Pancreas (tissue), 10 donors: ENCODE measurements at places on chromosomes 5 and 9. TPM values are rescaled to one million over a fixed set of nuclear protein-coding genes. Genes with fewer than 3 reads are reported as not detected.
A peak's percentile ranks its signal among the peaks of the same experiment; 100 is the strongest.

- no peak overlapping the region for H3K27ac ChIP-seq
- H3K4me3 ChIP-seq = no peak overlapping the region
- H3K36me3 ChIP-seq = no peaks in the 10 kb centered on the region
- no peaks in the 10 kb centered on the region for H3K27me3 ChIP-seq
- peak; percentile 42 for DNase-seq
Observed at GRCh38 chr5:51033215-51033614, 350.0 kb upstream of the ISL1 start.

The PCDHGA4 gene
- total RNA-seq = 2.0 TPM

The IFNE gene
- total RNA-seq = not detected

DNA sequence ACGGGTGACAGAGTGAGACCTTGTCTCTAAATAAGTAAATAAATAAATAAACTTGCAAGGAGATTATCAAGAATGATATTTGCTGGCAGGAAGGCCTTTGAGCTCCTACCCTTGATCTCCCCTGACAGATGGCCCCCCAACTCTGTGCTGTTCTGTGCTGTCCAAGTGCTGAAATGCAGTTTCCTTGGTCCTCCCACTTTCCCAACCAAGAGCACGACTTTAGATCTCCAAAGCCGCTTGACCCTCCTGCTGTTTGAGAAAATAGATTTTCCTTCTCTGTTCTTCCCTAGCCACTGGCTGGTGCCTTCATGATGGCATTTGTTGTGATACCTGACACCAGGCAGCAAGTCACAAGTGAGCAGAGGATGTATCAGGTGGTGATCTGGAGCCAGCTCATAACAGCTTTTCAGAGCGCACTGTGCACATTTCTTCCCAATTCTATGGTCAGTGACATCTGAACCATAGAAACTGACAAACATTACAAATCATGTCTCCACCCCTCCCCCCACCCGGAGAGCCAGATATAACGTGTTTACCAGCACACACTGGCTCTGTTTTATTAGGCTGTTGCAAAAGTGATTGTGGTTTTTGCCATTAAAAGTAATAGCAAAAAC lies 80.0 kb upstream of the PUM3 start:
- no peak overlapping the region for H3K4me3 ChIP-seq
- H3K36me3 ChIP-seq = no peaks in the 10 kb centered on the region
- no peak for DNase-seq
- H3K27ac ChIP-seq = no peak overlapping the region

The AK1 gene
- 15.8 TPM for total RNA-seq

- no peak for DNase-seq
Observed at GRCh38 chr5:104472811-104473210, 910.2 kb upstream of the NUDT12 start.

- peak overlapping the region; percentile 30 for H3K4me3 ChIP-seq
- DNase-seq = no peak
- H3K27me3 ChIP-seq = peaks cover 11% of the 10 kb centered on the region
Observed at GRCh38 chr5:115180165-115180709, 10.5 kb upstream of the TRIM36 start.

DNA sequence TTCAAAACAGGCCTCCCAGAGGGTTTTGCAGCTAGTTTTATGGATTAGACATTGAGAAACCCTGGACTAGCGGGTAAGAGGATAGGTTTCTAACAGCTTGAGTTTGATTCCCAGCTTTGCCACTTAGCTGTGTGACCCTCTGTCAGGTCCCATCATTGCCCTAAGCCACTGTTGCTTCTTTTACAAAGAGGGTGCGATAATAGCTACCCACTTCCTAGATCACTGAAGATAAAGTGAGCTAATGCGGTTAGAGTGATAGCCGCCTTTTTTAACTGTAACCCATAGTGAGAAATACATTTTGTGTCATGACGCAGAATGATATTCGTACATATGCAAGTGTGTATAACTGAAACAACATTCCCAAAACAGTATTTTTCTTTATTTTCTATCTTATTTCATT lies 40.3 kb downstream of the CSF1R start:
- no peak overlapping the region for H3K27ac ChIP-seq
- no peak overlapping the region for H3K4me3 ChIP-seq
- H3K36me3 ChIP-seq = peaks cover 2% of the 10 kb centered on the region
- H3K4me1 ChIP-seq = no peaks in the 10 kb centered on the region
- H3K27me3 ChIP-seq = no peaks in the 10 kb centered on the region

DNA sequence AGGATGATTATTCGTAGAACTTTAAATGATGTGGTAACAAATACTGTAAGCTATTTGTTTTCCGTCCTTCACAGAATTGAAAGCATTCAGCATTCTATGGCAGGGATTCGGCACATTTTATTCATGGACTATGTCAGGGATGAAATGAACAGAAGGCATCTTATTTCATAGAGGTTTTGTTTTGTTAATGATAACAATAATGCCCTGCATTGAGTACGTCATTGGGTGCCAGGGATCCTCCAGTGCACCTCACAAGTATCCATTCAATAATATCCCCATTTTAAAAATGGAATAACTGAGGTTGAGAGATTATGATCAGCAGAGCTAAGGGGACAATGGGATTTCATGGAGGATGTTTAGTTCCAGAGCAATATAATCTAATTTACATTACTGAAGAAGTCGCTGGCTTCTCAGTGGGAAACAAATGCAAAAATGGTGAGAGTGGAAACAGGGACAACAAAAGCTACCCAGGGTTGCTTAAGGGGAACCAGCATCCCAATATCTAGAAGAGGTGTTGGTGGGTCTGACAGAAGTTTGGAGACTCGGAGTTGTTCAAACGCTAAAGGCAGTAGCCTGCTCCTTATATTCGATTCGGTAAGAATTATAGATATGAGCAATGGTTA lies 985.7 kb upstream of the WWC1 start:
- no peak overlapping the region for H3K27ac ChIP-seq
- no peaks in the 10 kb centered on the region for H3K36me3 ChIP-seq
- H3K4me3 ChIP-seq = no peak overlapping the region
- no peak for DNase-seq
- no peaks in the 10 kb centered on the region for H3K27me3 ChIP-seq

DNA sequence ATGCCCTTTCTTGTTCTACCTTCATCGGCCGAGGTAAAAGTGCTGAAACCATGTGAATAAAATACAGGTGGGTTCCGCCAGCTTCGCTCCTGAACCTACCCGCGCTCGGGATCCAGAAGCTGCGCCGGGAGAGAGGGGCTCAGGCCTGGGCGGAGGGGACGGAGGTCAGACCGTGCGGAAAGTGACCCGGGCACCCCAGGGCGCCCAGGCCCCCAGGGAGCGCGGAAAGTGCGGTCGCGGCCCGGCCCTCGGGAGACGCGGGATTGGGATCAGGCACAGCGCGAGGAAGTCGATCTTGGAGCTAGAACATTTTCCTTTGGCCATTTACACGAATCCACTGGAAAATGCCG lies 329 bp downstream of the SYK start:
- no peaks in the 10 kb centered on the region for H3K36me3 ChIP-seq
- no peak for DNase-seq
- H3K4me3 ChIP-seq = peak overlapping the region; percentile 70

GRCh38 chr5:82812575-82812974 lies 264.6 kb downstream of the TMEM167A start:
- no peak overlapping the region for H3K4me3 ChIP-seq
- no peaks in the 10 kb centered on the region for H3K36me3 ChIP-seq
- no peak overlapping the region for H3K27ac ChIP-seq
- H3K4me1 ChIP-seq = no peaks in the 10 kb centered on the region

- H3K36me3 ChIP-seq = no peaks in the 10 kb centered on the region
- no peaks in the 10 kb centered on the region for H3K27me3 ChIP-seq
- H3K4me1 ChIP-seq = no peaks in the 10 kb centered on the region
Observed at GRCh38 chr5:32780508-32780919, 69.4 kb downstream of the NPR3 start.

The RASGEF1C gene
- not detected for total RNA-seq
